Right renal pelvis (tissue), 4 donors: ENCODE measurements at places on chromosomes 11 and 22. TPM values are rescaled to one million over a fixed set of nuclear protein-coding genes. Genes with fewer than 3 reads are reported as not detected.

OOSP1 gene
- polyA plus RNA-seq = 0.12 TPM

ESAM gene
- 74.9 TPM for polyA plus RNA-seq

PLA2G3 gene
- 0.17 TPM for polyA plus RNA-seq

MUC6 gene
- polyA plus RNA-seq = 14.7 TPM

IRF7 gene
- polyA plus RNA-seq = 8.4 TPM

GAL3ST1 gene
- 27.9 TPM for polyA plus RNA-seq

SHISAL1 gene
- 2.5 TPM for polyA plus RNA-seq

NAALADL1 gene
- polyA plus RNA-seq = 14.0 TPM

CSNK1E gene
- polyA plus RNA-seq = 111 TPM

TRPM5 gene
- 3.1 TPM for polyA plus RNA-seq

OR6A2 gene
- polyA plus RNA-seq = not detected

EMID1 gene
- polyA plus RNA-seq = 73.9 TPM

RELA gene
- 57.9 TPM for polyA plus RNA-seq

SLC5A4 gene
- polyA plus RNA-seq = 0.73 TPM

OTOG gene
- polyA plus RNA-seq = 0.32 TPM

GAL gene
- 0.44 TPM for polyA plus RNA-seq

OR8D4 gene
- not detected for polyA plus RNA-seq

ROM1 gene
- 3.0 TPM for polyA plus RNA-seq

KCNQ1 gene
- 9.8 TPM for polyA plus RNA-seq

CLTCL1 gene
- 3.3 TPM for polyA plus RNA-seq

XPNPEP3 gene
- 17.1 TPM for polyA plus RNA-seq

OR10D3 gene
- polyA plus RNA-seq = not detected

HPX gene
- 3.3 TPM for polyA plus RNA-seq

NLRP6 gene
- polyA plus RNA-seq = 0.20 TPM

TRIM64C gene
- not detected for polyA plus RNA-seq

OR51L1 gene
- not detected for polyA plus RNA-seq

FKBP2 gene
- 85.3 TPM for polyA plus RNA-seq

NCR3LG1 gene
- polyA plus RNA-seq = 1.4 TPM

MN1 gene
- 8.1 TPM for polyA plus RNA-seq

USP2 gene
- polyA plus RNA-seq = 13.6 TPM

SBF1 gene
- 32.5 TPM for polyA plus RNA-seq

SPON1 gene
- polyA plus RNA-seq = 87.2 TPM

SLN gene
- polyA plus RNA-seq = 0.31 TPM

GRIA4 gene
- 0.45 TPM for polyA plus RNA-seq

SLC22A8 gene
- 58.1 TPM for polyA plus RNA-seq

OVOL1 gene
- polyA plus RNA-seq = 11.6 TPM

SERPIND1 gene
- polyA plus RNA-seq = 3.2 TPM

EHF gene
- 35.1 TPM for polyA plus RNA-seq

PRRG4 gene
- 6.1 TPM for polyA plus RNA-seq

PHLDA2 gene
- polyA plus RNA-seq = 1.8 TPM
